ENCODE measurements at places on chromosomes 5 and 9.
A peak's percentile ranks its signal among the peaks of the same experiment; 100 is the strongest.

DNA sequence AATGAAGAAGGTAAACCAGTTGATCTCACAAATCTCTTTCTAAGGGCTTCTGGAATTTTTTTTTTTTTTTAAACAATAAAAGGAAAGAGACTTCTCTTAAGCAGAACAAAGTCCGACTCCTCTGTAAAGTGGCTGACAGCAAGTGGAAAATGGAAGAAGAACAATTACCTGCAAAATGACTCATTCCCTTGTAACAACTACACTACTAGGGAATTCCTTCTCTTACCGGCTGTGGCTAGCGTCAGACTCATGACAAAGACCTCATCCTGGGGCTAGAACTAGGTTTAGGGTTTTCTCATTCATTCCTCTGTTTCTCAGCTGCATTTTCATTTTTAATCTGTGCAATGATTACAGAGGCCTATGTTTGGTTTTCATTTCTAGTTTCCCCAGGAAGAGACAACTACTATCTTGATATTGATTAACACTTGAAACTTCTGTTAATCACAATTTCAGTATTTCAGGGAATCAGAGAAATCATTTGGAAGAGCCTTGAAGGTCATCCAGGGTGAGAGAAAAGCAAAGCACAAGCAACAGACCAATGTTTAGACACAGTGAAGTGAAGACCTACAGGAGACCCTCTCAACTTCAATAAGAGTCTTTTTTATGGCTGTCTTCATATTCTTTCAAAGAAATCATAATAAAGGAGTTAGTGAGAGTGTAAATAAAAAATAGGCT lies 437.9 kb downstream of the RAB3C start:
- DNase-seq = no peak

DNA sequence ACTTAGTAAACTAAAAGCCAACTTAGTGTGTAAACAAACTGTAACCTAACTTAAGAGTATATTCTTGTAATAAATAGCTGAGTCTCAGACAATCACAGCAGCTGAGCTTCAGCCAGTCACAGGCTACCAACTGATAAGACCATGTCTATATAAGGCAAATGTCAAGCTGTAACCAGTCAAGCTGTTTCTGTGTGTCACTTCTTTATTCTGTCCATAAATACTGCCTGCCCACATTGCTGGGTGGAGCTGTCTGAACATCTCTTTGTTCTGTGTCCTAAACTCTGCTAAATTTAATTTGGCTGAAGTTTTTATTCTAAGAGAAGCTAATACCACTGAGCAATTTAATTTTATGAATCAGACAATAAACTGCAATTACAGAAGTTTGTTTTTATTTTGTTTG lies 412.1 kb upstream of the CDH10 start:
- DNase-seq = no peak

GRCh38 chr9:117307701-117308100 lies 107.2 kb downstream of the ASTN2 start:
- DNase-seq = no peak

DNA sequence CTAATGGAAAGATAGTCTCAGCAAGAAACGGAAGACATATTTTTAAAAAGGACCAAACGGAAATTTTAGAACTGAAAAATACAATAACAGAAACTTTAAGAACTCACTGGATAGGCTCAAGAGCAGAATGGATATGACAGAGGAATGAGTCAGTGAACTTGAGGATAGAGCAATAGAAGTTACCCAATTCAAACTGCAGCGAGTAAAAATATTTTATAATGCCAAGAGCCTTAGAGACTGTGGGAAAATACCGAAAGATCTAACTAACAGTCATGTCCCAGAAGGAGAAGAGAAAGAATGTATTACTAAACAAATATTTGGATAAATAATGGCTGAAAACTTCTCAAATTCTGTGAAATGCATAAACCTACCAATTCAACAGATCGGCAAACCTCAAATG lies 40.8 kb downstream of the ADAMTS2 start:
- no peak for DNase-seq

DNA sequence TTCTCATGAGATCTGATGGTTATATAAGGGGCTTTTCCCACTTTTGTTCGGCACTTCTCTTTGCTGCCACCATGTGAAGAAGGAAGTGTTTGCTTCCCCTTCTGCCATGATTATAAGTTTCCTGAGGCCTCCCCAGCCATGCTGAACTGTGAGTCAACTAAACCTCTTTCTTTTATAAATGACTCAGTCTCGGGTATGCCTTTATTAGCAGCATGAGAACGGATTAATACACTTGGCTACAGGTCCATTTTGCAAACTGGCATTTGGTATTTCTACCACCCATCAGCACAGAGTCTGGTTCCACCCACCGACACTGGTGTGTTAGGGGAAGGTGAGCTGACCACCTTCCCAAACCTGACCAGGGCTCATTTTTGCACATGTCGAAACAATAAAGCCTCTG lies 47.9 kb upstream of the RARS1 start:
- DNase-seq = no peak

DNA sequence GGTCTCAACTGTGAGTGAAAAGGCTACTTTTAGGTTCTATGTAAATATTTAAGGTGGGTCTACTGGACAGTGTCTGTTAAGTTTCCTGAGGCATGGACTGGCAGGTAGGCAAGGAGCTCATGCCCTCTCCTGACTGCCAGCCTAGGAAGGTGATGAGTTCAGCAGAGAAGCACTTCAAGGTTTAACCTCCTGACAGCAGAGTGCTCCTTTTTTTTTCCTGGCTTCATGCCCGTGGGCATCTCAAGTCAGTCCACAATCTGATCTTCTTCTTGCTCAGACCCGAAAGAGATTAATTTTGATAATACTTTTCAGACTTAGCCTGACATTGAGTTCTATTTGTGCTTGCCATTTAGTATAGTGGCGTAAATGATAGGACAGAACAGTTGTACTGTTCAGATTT lies 241.9 kb upstream of the NREP start:
- no peak for DNase-seq

GRCh38 chr5:95794070-95794516 lies 28.4 kb downstream of the GLRX start:
- DNase-seq = no peak

GRCh38 chr5:111144352-111144930 lies 52.3 kb downstream of the WDR36 start:
- DNase-seq = no peak

GRCh38 chr5:100840789-100841188 lies 62.3 kb downstream of the ST8SIA4 start:
- no peak for DNase-seq

GRCh38 chr5:154421868-154422267 lies 23.9 kb upstream of the SAP30L start:
- DNase-seq = peak; percentile 51

GRCh38 chr9:105485131-105485530 lies 37.3 kb downstream of the FSD1L start:
- no peak for DNase-seq

- peak; percentile 90 for DNase-seq
Observed at GRCh38 chr5:149381986-149382338, 2.9 kb upstream of the IL17B start.

DNA sequence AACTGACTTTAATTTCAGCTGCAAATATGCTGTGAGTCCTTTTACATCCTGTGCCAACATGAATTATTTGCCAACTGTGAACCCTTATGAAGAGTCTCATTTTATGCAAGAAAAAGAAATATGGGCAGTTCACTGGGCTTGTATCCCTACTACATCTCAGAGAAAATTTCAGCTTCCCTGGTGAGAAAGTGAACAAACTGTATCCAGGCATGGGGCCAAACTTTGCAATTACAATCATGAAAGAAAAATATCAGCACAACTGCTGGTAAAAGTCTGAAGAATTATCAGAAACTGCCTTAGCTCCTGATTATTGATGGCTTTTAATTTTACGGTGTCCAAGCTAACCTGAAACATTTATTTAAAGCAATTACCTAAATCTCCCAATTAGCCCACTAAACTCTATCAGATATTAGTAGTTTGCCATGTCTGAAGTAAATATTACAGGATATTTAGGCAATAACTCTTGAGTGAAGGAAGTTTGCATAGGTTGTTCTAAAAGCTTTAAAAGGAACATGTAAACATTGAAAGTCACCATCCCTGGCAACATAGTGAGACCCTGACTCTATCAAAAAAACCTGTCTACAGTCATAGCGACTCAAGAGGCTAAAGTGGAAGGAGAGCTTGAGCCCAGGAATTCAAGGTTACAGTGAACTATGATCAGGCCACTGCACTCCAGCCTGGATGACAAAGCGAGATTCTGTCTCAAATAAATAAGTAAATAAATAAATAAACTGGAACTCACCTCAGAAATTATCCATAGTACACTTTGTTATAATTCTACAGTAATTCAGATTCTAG lies 83.9 kb upstream of the HCN1 start:
- no peak for DNase-seq

GRCh38 chr5:1497795-1498622 lies 25.8 kb downstream of the LPCAT1 start:
- no peak for DNase-seq

DNA sequence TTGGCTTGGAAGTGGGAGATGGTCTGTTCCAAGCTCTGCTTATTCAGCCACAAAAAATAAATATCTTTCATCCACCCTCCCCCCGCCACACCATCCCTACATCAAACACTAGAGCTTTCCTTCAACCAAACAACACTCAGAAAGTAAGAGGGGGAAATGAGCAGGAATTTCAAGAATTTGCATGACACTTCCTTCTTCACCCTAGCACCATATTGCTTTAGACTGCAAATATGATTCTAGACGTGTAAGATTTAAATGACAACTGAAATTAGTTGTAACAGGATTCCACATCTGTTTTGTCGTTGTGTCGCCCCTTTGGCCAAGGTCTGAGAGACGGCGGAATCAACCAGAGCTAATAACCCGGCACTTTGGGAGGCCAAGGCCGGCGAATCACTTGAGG lies 88.5 kb downstream of the NDFIP1 start:
- DNase-seq = no peak

- no peak for DNase-seq
Observed at GRCh38 chr9:83238871-83239640, 176.1 kb upstream of the RASEF start.

- no peak for DNase-seq
Observed at GRCh38 chr9:120655005-120655622, 59.2 kb downstream of the MEGF9 start.

GRCh38 chr9:545480-545879 lies 296.0 kb upstream of the DMRT1 start:
- DNase-seq = no peak

DNA sequence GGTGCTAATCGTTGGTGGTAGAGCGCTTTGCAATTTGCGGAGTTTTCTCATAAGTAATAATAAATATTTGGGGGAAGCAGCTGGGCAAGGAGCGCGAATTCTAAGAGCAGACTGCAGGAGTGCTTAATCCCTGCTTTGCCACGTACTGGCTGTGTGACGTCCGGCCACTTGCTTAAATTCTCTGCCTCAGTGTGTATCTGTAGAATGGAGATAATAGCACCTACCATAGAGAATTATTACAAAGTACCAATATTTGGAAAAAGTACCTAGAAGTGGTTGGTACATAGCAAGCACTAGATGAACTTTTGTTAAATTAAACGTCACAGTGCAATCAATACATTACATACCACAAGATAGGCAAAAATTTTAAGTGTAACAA lies 598 bp upstream of the TMED7 start:
- no peak for DNase-seq

GRCh38 chr9:128340691-128341434 lies 536 bp downstream of the SLC27A4 start:
- peak; percentile 41 for DNase-seq

- no peak for DNase-seq
Observed at GRCh38 chr9:5834214-5834613, 1.3 kb upstream of the ERMP1 start.

GRCh38 chr9:114342755-114343440 lies 13.2 kb downstream of the ORM2 start:
- DNase-seq = no peak

All from H9 (cell line).